ENCODE measurements at places on chromosomes 1 and 21.

- H3K4me1 ChIP-seq: peaks cover 11% of the 10 kb centered on the region
- H3K36me3 ChIP-seq: no peaks in the 10 kb centered on the region
- DNase-seq: peak; percentile 24
- peaks cover 1% of the 10 kb centered on the region for H3K27me3 ChIP-seq
- no peak overlapping the region for H3K4me3 ChIP-seq
These were observed 4.0 kb downstream of the ARHGEF19 start for GRCh38 chr1:16208270-16208987.

- H3K27ac ChIP-seq: no peak overlapping the region
- H3K4me1 ChIP-seq: peaks cover 3% of the 10 kb centered on the region
These were observed 53.6 kb downstream of the TESK2 start for GRCh38 chr1:45437323-45437722.

- peaks cover 5% of the 10 kb centered on the region for H3K4me1 ChIP-seq
- H3K27ac ChIP-seq: no peak overlapping the region
- H3K36me3 ChIP-seq: peaks cover 47% of the 10 kb centered on the region
- no peak overlapping the region for H3K4me3 ChIP-seq
- no peaks in the 10 kb centered on the region for H3K27me3 ChIP-seq
- no peak for DNase-seq
These were observed 23.9 kb upstream of the PTAFR start for GRCh38 chr1:28200234-28200873.

- H3K27me3 ChIP-seq: no peaks in the 10 kb centered on the region
- no peak overlapping the region for H3K27ac ChIP-seq
- H3K4me1 ChIP-seq: peaks cover 34% of the 10 kb centered on the region
- DNase-seq: no peak
- H3K36me3 ChIP-seq: no peaks in the 10 kb centered on the region
- H3K4me3 ChIP-seq: peak overlapping the region; percentile 81
These were observed 50.8 kb upstream of the BOLA1 start for GRCh38 chr1:149848340-149849110.

- no peaks in the 10 kb centered on the region for H3K36me3 ChIP-seq
- H3K4me1 ChIP-seq: no peaks in the 10 kb centered on the region
- no peak for DNase-seq
- H3K27ac ChIP-seq: no peak overlapping the region
These were observed 60.5 kb upstream of the PRMT6 start for GRCh38 chr1:106995970-106996369.

- H3K4me1 ChIP-seq: peaks cover 43% of the 10 kb centered on the region
- H3K4me3 ChIP-seq: no peak overlapping the region
- no peak overlapping the region for H3K27ac ChIP-seq
- H3K27me3 ChIP-seq: no peaks in the 10 kb centered on the region
- no peak for DNase-seq
These were observed 16.3 kb downstream of the TGFB2 start for GRCh38 chr1:218361298-218362065.

- DNase-seq: no peak
- H3K4me1 ChIP-seq: no peaks in the 10 kb centered on the region
- H3K27ac ChIP-seq: no peak overlapping the region
- no peaks in the 10 kb centered on the region for H3K27me3 ChIP-seq
These were observed 5.4 kb upstream of the LRRC40 start for GRCh38 chr1:70210820-70211219.

DNA sequence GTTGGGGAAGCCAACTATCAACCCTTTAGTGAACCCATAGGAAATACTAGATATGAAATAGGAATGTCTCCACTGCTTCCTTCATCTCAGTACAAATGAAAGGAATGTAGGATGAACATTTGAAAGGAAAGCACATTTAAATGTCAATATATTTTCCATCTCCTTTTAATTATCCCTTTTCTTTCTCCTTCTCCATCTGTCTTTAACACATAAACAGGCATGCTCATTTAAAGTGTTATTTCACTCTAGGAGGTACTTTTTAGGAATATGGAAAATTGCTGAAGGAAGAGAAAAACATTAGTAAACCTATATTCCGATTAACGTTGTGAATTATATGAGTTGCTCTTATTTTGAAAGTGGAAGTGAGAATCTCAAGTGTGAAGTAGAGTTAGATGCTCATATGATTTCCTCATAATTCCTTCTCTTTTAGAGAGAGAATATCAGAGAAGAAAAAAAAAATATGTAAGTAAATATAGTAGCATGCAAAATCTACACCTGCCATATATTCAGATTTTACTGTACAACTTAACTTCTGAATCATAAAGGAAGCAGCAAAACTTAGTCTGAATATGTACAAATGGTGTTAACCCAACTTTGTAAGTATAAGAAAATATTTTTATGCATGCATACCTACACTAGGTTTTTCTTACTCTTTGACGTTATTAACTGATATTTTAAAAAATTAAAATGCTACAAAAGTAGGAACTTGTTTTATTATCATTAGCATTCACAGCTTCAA is 406.9 kb upstream of the B3GALT2 start:
- DNase-seq: no peak
- no peak overlapping the region for H3K4me3 ChIP-seq
- H3K27ac ChIP-seq: no peak overlapping the region
- peaks cover 4% of the 10 kb centered on the region for H3K4me1 ChIP-seq

DNA sequence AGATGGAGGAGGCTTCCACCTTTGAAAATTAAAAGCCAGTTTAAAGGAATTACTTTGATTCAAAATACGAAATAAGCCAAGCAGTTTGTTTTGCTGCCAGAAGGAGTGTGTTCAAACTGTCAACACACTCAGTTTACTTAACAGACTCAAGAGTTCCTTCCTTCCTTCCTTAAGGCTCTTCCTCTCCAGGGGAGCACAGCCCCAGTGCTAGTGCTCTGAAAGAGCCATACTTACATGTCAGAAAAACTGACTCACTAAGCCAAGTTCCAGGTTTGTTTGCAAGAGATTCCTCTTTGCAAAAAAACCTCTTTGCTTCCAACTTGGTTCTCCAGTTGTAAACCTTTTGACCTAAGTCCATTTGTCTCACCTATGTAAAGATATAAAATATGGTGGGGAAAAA is 14.3 kb downstream of the SETD4 start:
- H3K27me3 ChIP-seq: no peaks in the 10 kb centered on the region
- no peak overlapping the region for H3K27ac ChIP-seq
- DNase-seq: no peak
- H3K4me3 ChIP-seq: no peak overlapping the region
- peaks cover 34% of the 10 kb centered on the region for H3K36me3 ChIP-seq

DNA sequence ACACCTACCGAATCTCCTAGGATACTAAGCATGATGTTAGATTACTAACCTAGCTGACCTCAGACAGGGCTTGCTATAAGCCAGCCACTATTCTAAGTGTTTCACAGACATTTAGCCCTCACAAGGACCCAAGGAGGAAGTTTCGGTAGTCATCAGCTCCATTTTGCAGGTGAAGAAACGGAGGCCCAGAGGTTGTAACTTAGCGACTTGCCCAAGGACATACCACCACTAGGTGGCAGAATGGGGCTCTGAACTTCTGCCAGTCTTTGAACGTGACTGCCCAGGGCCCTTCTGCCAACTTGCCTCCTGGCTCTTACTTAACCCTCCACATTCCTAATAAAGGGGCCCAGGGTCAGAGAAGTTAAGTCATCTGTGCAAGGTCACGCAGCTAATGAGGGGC is 283.5 kb downstream of the C1orf94 start:
- no peak for DNase-seq
- H3K27ac ChIP-seq: no peak overlapping the region
- no peak overlapping the region for H3K4me3 ChIP-seq
- no peaks in the 10 kb centered on the region for H3K36me3 ChIP-seq
- no peaks in the 10 kb centered on the region for H3K4me1 ChIP-seq

GRCh38 chr1:151343587-151343986 is 3.5 kb downstream of the RFX5 start:
- no peak for DNase-seq
- H3K36me3 ChIP-seq: peaks cover 8% of the 10 kb centered on the region
- H3K4me1 ChIP-seq: peaks cover 18% of the 10 kb centered on the region
- H3K27ac ChIP-seq: no peak overlapping the region
- no peaks in the 10 kb centered on the region for H3K27me3 ChIP-seq

DNA sequence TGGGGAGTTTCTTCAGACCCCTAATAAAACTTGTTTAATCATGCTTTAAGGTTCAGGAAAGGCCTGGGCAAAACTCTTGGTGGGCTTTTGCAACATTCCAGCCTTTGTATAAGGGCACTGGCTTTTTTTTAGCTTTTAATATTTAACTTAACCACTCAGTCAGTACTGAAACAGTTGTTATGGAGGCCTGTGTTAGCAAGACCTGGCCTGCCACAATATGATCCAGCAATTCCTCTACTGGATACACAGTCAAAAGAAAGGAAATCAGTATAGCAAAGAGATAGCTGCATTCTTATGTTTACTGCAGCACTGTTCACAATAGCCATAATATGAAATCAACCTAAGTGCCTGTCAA is 75.1 kb upstream of the COG2 start:
- DNase-seq: no peak
- no peak overlapping the region for H3K4me3 ChIP-seq
- no peaks in the 10 kb centered on the region for H3K36me3 ChIP-seq
- peaks cover 15% of the 10 kb centered on the region for H3K27me3 ChIP-seq
- no peaks in the 10 kb centered on the region for H3K4me1 ChIP-seq
- no peak overlapping the region for H3K27ac ChIP-seq

DNA sequence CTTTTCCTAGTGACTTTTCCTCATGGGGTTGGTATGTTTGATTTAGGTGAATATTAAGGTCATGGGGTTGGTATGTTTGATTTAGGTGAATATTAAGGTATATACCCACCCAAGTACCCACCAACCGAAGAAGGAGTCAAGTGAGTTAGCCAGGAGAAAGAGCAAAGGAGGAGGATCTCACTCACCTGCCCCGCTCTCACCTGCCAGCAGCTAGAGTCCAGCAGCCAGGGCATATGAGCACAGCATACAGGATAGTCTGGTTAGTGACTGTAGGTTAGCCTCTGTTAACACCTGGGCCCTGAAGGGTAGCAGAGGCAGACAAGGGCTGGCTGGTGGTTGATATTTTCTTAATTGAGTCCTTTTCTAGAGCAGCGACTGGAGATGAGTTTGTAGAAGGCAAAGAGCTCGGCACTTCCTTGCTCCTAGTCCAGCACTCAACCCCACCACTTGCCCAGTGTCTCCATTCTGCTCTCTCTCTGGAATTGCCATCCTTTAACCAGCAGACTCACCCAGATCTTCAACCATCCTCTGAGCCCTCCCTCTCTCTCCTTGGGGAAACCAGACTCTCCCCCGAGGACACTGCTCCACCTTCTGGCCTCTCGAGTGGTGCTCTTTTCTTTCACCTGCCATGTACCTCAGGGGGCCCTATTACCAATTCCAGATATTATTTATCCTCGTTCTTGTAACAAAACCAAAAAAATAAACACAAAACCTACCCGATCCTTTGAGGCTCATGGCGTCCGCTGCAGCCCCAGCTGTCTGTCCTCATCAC is 16.3 kb upstream of the DESI2 start:
- peaks cover 4% of the 10 kb centered on the region for H3K27me3 ChIP-seq
- no peaks in the 10 kb centered on the region for H3K4me1 ChIP-seq
- no peaks in the 10 kb centered on the region for H3K36me3 ChIP-seq
- no peak overlapping the region for H3K4me3 ChIP-seq
- DNase-seq: no peak
- H3K27ac ChIP-seq: no peak overlapping the region

- H3K27ac ChIP-seq: peak overlapping the region; percentile 84
- peak overlapping the region; percentile 84 for H3K4me3 ChIP-seq
- no peaks in the 10 kb centered on the region for H3K36me3 ChIP-seq
- peak; percentile 74 for DNase-seq
These were observed 17.9 kb downstream of the MTX1 start for GRCh38 chr1:155226188-155226909.

GRCh38 chr1:223754681-223755431 is 42.5 kb downstream of the CAPN2 start:
- H3K4me3 ChIP-seq: no peak overlapping the region
- H3K36me3 ChIP-seq: peaks cover 94% of the 10 kb centered on the region
- DNase-seq: no peak
- H3K4me1 ChIP-seq: no peaks in the 10 kb centered on the region
- no peak overlapping the region for H3K27ac ChIP-seq
- H3K27me3 ChIP-seq: no peaks in the 10 kb centered on the region

DNA sequence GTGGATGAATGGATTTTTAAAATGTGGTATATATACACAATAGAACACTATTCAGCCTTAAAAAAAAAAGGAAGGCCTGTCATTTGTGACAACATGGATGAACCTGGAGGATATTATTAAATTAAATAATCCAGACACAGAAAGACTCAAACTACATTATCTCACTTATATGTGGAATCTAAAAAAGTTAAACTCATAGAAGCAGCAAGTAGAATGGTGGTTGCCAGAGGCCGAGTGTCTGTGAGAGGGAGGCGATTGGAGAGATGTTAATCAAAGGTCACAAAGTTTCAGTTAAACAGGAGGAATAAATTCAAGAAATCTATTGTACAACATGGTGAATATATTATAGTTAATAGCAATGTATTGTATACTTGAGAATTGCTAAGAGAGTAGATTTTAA is 39.7 kb downstream of the ZC3H11B start:
- DNase-seq: no peak
- H3K4me1 ChIP-seq: no peaks in the 10 kb centered on the region
- no peak overlapping the region for H3K27ac ChIP-seq
- H3K36me3 ChIP-seq: no peaks in the 10 kb centered on the region

- no peak for DNase-seq
- no peaks in the 10 kb centered on the region for H3K36me3 ChIP-seq
- H3K27ac ChIP-seq: no peak overlapping the region
These were observed 156.6 kb upstream of the RAB4A start for GRCh38 chr1:229114315-229114714.

- H3K27me3 ChIP-seq: no peaks in the 10 kb centered on the region
- no peaks in the 10 kb centered on the region for H3K4me1 ChIP-seq
- H3K4me3 ChIP-seq: no peak overlapping the region
- DNase-seq: peak; percentile 35
These were observed 9.9 kb upstream of the GPR161 start for GRCh38 chr1:168146626-168147025.

DNA sequence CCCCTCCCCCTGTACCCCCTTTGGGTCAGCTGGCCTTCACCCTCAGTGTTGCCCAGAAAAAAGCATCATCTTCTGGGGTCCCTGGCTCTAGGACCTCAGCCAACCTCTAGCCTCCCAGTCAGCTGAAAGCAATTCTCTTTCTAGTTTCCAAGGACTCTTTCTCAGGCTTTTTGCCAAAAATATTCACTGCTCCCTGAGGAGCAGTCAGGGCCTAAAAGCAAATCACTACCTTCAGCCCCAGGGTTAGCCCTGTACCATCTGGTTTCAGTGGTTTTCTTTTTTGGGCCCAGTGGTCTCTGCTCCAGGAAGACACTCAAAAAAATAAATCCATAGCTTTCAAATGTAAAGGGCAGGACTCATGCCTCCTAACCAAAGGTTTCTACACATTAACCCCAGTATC is 3.1 kb upstream of the LMOD1 start:
- H3K27me3 ChIP-seq: no peaks in the 10 kb centered on the region
- H3K36me3 ChIP-seq: no peaks in the 10 kb centered on the region
- H3K4me1 ChIP-seq: peaks cover 29% of the 10 kb centered on the region
- H3K4me3 ChIP-seq: no peak overlapping the region

- H3K36me3 ChIP-seq: no peaks in the 10 kb centered on the region
- peak; percentile 16 for DNase-seq
- no peaks in the 10 kb centered on the region for H3K27me3 ChIP-seq
- H3K4me3 ChIP-seq: no peak overlapping the region
- no peak overlapping the region for H3K27ac ChIP-seq
- H3K4me1 ChIP-seq: no peaks in the 10 kb centered on the region
These were observed 90.0 kb upstream of the KRTAP19-8 start for GRCh38 chr21:31128234-31128633.

All from astrocyte (in vitro differentiated cells and primary cell).